ENCODE measurements at places on chromosomes 16 and 17.

DNA sequence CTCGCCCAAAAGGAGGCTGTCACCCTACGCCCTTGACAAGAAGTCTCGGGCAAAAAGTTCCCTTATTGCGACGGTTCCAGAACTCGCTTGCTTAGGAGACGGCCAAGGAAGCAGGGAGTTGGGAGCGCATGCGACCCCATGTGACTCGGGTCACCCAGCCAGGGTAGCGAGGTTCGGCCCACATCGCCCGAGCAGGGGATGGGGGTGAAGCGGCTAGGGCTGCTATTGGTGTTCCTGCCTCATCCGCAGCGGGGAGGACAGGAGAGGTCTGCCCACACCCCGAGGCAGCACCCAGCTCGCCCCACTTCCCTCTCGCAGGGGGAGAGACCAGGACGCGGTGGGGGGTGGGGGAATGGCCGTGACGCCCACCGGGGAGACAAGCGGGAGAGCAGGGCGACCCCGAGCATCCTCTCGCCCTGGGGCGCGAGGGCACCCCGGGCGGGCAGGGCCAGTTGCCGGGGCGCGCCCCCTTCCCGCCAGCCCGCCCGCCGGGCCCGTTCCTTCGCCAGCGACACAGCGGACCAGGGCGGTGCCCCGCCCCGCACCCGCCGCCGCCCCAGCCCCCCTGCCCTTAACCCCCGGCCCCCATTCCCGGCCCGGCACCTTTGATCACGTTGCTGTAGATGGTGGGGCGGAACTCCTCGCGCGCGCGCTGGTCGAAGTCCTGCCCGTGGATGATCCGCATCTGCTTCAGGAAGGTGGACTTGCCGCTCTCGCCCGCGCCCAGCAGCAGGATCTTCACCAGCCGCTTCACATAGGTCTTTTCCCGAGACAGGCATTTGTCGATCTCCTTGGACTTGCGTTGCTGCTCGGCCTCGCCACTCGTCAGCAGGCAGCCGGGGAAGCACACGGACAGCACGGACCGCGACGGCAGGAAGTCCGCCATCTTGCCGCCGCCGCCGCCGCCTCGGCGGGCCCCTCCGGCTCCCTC, 567 bp downstream of the GNA13 start:
- DNase-seq: peak; percentile 57

GRCh38 chr17:31462261-31462660, 70.8 kb downstream of the RAB11FIP4 start:
- no peak for DNase-seq

GRCh38 chr17:31096106-31096436, 1.3 kb downstream of the NF1 start:
- no peak for DNase-seq

- DNase-seq: no peak
Observed at GRCh38 chr17:348012-348411, 4.6 kb downstream of the RPH3AL start.

- DNase-seq: no peak
Observed at GRCh38 chr16:51326131-51326856, 175.2 kb upstream of the SALL1 start.

DNA sequence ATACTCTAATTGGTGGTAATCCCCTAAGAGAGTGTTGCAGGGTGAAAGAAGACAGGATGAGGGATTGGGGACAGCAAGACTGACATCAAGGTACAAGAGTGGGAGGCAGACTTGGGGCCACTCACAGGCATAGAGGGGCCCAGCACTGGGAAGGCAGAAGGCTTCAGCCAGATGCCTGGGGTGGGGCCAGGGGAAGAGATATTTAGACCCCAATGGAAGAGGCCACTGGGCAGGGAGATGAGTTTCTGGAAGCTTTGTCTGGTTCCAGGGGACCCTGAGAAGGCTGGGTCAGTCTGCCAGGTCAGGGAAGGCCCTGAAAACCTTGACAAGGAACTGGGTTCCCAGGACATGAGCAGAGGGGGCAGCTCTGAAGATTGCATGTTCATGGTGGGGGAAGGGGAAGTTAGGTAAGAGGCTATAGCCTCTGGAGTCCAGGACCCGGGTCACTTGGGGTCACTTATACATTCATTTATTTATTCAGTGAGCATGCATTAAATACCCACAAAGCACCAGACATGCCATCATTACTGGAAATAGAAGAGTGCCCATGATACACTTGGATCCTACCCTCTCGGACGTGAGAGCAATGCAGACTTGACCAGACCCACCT, 92.9 kb downstream of the TMEM132E start:
- no peak for DNase-seq

- no peak for DNase-seq
Observed at GRCh38 chr17:10360578-10360977, 12.2 kb downstream of the MYH13 start.

DNA sequence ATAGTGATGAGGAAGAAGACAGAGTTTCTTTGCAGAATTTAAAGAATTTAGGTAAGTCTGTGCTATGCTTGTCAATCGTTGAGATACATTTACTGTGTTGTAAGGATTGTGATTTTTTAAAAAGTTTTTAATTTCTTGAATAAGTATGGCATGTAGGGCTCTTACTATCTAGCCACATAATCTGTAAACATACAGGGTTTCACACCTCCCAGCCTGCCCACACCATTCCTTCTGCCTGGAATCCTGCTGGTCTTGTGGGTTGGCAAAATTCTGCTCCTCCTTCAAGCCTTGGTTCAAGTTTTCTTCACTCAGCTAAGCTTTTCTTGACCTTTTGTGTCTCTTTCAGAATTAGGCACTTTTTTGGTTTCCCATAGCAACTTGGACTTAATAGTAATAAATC, 7.5 kb downstream of the ZNHIT3 start:
- DNase-seq: no peak

DNA sequence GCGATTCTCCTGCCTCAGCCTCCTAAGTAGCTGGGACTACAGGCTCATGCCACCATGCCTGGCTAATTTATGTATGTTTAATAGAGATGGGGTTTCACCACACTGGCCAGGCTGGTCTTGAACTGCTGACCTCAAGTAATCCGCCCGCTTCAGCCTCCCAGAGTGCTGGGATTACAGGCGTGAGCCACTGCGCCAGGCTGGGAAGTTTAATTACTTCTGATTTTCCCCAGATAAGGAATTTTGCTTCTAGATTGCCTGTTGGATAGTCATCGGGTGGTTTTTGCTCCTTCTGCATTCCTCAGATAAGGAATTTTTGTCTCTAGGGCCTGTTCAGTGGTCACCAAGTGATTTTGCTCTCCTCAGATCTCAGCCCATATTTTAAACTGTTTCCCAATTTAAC, 112.5 kb downstream of the MAP2K4 start:
- DNase-seq: no peak

DNA sequence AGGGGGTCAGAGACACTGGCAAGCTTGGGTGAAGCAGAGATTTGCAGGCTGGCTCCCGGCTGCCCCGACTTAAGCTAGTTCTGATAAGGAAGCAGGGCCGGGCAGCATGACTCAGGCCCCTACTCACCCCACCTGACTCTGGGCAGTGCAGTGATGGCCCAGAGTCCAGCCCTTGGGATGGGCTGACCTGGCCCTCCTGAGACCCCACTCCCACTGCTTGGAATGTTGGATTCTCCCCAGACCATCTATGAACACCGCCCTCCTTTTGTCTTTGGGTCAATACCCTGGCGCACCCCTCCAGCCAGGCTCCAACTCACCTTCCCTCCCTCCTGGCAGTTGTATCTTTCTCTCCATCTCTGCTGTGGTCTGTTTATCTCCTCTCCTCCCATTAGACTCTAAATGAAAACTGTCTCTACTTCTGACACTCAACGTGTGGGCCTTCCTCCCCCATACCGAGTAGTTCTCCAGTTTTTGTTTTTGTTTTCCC, 21.0 kb downstream of the LGALS3BP start:
- DNase-seq: no peak

- no peak for DNase-seq
Observed at GRCh38 chr17:83091257-83092141, 12.1 kb downstream of the METRNL start.

- no peak for DNase-seq
Observed at GRCh38 chr16:58863042-58863441, 128.9 kb upstream of the GOT2 start.

- DNase-seq: no peak
Observed at GRCh38 chr17:42459256-42459800, 650 bp downstream of the ATP6V0A1 start.

DNA sequence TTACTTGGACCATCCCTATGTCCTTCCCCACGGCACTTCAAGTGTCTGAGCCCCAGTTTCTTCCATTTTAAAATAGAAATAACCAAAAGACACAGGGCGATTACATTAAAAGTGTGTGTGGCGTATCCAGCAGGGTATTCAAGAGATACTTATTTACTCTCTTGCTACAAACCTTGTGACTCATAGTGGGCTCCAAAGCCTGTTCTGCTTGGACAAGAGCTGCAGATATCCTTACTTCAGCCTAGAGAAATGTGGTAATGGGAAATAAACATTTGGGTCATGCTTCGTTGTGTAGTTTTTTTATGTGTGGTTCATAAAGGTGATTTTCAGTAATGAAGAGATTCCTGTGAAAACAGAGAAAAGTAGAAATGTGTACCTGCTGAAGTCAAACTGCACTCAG, 288.9 kb upstream of the CDH11 start:
- no peak for DNase-seq

DNA sequence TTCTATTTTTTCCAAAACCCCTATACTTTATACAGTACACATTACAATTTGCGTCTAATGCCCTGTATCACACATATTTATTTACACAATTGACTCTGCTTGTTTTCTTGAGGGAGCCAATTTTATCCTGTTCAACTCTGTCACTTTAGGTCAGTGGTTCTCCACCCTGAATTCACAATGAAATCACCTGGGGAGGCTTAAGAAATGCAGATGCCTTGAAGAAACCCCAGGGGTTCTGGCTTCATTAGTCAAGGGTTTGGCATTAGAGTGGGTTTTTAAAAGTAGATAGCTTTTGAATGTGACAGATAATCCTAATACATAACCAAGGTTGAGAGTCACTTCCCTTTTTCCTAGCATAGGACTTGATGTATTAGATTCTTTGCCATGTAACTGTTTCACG, 398.6 kb upstream of the ERCC4 start:
- DNase-seq: no peak

DNA sequence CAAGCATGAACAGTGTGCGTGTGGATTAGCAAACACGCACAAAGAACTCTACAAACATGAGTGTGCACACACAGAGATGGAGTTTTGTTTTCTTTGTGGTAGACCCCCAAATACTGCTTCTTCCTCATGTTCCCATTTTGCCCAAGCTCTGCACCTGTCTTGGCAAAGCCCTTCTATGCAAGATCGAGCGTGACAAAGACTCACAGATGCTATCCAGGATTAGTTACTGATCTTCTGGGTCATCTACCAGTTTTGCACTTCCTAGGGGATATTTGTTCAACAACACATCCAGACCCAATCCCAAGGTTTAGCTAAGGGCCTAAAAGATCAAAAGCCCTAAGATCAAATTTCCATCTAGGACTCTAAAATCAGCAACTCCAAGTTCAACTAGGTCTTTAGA, 16.0 kb downstream of the LRRC36 start:
- no peak for DNase-seq

GRCh38 chr16:13171313-13171712, 269.9 kb downstream of the SHISA9 start:
- no peak for DNase-seq

GRCh38 chr16:85479972-85480726, 133.0 kb upstream of the GSE1 start:
- no peak for DNase-seq

- DNase-seq: no peak
Observed at GRCh38 chr17:49277638-49278037, 47.1 kb upstream of the PHOSPHO1 start.

DNA sequence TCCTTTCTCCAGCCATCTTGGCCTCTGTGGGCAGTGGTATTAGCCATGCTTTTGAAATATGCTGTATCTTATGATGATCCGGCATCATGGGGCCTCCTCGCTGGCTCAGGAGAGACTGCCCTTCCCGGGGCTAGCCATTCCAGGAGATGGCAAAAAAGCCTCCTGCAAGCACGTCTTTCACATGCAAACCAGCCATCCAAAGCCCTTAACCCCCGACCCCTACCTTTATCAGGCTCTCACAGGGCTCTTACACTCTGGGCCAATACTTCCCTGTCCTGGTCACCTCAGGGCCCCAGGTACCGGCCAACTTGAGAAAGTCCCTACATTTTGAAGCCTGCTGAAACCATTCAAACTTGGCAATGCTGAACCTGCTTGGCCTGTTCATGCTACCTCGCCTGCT, 36.4 kb downstream of the MYH13 start:
- no peak for DNase-seq

DNA sequence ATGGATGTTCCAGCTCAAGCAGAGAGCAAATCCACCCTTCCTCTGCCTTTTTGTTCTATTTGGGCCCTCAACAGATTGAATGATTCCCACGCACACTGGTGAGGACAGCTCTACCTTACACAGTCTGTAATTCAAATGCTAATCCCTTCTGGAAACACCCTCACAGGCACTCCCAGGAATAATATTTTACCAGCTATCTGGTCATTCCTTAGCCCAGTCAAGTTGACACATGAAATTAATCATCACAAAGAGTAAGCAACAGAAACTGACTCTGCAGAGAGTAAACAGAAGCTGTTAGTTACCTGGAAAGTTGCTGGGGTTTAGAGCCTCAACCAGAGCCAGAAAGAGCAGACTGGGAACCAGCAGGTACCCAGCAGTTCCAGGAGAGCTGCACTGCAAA, 75.5 kb upstream of the MMP2 start:
- DNase-seq: no peak

DNA sequence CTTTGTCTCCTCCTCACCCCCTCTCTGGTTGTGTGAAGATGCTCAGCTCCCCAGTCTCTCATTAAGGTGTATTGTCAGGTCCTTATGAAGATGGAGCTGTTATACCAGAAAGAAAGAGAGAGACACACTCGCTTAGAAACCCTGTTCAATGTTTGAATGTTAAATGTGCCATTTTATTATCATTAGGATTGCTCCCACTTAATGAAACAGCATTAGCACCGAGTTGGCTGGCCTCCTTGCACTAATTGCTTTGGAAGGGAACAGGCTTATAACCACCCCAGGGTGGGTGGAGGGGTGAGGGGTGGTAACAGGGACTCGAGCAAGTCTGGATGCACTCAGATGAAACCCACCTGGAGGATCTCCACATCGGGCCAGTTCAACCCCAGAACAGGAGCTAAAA, 14.4 kb downstream of the PIPOX start:
- no peak for DNase-seq

GRCh38 chr17:70011750-70012149, 63.3 kb upstream of the KCNJ16 start:
- no peak for DNase-seq

GRCh38 chr17:40479754-40480480, 21.5 kb downstream of the TNS4 start:
- DNase-seq: no peak
